ENCODE measurements at places on chromosomes 2 and 18. TPM values are rescaled to one million over a fixed set of nuclear protein-coding genes. Genes with fewer than 3 reads are reported as not detected.

DNA sequence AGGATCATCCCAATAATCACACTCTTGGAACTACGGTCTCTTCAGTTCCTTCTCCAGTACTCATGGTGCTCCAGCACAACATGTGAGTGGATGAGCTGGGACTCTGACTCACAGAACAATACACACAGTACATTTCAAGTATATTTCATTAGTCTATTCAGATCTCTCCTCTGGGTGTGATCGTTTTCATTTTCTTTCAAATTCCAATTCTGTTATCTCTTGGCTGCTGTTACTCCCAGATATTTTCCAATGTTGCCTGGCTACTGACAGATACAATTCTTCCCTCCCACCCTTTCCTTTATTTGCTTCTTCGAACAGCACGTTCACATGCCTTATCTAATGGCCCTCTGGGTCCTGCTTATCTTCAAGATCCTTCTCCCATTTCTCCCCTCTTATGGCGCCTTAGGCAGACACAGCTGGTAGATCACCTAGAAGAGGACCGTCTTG, 216.0 kb downstream of the ACKR3 start:
- peak; percentile 92 for DNase-seq

GRCh38 chr2:201255408-201256033, 4.8 kb upstream of the CASP8 start:
- DNase-seq: peak; percentile 50

- DNase-seq: no peak
These were observed 10.4 kb downstream of the VSNL1 start for GRCh38 chr2:17550907-17551306.

GRCh38 chr2:102004581-102004980, 12.8 kb downstream of the IL1R2 start:
- peak; percentile 25 for DNase-seq

DNA sequence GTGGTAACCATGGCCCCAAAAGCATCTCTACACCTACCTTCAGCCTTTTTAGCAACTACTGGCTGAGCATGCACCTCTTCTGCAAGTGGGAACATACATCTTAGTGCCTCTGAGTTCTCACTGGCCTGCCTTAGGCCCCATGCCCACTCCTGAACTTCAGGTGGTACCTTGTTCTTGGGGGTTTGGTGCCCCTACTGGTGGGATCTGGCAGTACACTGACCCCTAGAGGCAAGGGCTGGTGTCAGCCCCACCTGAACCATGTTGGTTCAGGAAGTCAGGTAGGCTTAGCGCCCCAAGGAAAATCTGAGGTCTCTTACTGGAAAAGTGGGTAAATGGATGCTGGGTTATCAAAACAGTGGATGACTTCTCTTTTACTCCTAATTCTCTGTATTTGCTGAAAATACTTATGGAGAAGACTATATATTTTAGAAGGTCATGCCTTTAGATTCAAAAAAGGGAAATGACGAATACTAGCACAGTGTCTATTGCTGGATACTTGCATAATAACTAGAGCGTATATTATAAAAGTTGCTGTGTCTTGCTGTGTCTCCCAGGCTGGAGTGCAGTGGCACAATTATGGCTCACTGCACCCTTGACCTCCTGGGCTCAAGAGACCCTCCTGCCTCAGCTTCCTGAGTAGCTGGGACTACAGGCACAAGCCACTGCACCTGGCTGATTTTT, 84.6 kb downstream of the RAB31 start:
- no peak for DNase-seq

DNA sequence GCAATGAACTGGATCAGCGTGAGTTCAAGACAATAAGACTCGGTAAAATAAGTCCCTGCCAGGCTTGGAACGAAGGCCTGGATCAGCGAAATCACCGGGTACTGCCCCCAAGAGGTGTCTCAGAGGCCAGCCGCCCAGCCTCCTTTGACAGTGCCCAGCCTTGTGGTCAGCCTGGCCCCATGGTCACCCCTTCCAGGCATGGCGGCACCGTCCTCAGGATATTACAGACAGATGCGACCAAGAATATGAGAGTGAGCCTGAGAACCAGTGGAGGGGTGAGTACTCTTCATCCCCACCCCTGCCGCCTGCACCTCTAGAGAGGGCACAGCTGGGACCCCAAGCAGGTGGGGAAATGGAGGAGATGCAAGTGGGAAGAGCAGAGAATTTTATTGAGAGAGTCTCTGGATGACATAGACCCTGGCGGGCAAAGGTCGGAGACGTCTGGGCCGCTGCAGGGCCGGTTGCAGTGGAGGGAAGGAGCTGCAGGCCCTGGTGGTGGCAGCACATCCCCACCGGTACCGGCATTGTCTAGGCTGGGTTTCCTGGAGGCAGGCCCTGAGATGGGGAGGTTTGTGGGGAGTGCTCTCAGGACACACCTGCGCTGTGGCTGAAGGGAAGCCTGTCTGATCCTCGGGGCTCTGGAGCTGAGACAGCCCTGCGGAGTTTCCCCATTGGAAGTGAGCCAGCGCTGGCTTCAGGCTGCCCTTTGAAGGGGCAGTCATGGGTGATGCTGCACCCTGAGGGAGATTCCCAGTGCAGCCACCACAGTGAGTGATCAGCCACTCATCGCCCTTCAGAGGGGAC, 190.0 kb downstream of the SEPTIN10 start:
- DNase-seq: no peak

DNA sequence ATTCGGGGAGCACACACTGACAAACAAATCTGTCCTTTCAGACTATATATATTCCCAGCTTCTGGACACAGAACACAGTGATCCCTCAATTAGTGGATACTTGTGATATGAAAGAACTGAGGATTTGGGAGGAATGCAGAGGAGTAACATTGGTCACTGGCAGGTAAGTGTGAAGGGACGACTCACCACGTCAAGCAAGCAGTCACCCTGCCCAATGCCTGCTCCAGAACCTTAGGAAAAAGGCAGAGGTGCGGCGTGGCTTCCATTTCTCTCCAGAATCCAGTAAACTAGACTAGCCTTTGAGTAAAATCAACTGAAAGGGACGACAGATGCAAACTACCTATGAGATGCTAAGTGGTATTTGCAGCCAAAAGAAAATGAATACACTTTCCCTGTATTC, 1.1 kb downstream of the CCDC93 start:
- no peak for DNase-seq

DNA sequence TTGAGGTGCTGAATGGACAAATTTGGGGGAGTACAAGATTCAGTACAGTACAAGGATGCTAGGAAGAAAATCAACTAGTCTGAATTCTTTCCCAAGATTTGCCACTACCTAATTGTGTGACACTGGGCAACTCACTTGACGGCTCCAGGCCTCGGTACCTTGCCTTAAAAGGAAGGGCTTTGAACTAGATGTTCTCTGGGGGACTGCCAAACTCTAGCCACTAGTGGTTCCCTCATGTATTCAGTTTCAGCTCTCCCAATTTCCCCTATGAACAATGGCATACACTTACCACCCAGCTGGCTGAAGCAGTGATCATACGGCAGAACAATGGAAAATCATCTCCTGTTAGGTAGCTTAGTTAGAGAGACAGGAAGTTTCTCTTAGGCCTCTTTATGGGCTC, 73.4 kb downstream of the VWC2L start:
- no peak for DNase-seq

DNA sequence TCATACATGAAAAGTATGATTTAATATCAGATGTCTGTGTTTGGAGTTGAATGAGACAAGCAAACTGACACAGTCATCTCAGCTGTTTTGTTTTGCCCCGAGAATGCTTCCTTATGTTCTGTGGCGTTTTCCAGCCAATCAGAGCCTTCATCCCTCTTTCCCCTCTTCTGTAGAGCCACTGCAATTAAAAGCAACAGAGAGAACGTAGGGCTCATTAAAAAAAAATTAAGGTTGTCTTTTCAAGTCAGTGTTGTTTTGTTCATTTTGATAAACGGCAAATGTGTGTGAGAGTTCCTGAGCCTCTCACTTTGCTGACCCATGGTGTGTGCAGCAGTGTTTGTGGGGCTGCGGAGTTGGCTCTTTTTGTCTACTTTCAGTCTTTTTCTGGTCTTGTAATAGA, 216.0 kb downstream of the FHOD3 start:
- DNase-seq: no peak

DNA sequence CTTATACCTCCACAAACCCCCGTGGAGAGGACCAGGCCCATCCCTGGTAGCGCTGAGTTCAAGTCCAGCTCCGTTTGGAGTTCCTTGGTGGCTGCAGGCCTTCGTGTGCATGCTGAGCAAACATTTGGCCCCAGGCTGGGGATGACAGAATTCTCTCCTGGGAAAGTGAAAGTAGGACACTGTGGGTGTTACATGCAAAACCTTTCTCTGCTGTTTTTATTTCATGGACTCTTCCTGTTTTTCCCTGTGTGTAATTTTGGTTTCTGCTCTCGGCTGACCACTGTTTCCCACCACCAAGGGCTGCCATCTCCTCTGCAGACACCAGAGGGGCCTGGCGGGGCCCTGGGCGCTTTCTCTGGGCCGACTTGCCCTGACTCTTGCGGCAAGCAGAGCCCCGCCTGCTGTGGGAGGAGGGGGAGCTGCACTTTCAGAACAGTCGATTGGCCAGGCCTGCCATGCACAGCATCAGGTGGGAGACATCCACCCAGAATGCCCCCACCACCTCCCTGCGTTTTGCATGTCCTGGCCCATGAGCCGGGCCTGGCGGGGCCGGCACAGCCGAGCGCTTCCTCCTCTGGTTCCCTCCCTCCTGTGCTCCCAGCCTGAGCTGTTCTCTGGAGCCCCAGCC, 102.4 kb downstream of the CABLES1 start:
- peak; percentile 62 for DNase-seq

SNED1 gene
- 105 TPM for total RNA-seq

ADGRF3 gene
- 0.09 TPM for total RNA-seq

PRKAG3 gene
- 0.41 TPM for total RNA-seq

WDR35 gene
- total RNA-seq: 21.0 TPM

Measured in fibroblast of the aortic adventitia (primary cell).